ENCODE measurements at places on chromosomes 5 and 9.

DNA sequence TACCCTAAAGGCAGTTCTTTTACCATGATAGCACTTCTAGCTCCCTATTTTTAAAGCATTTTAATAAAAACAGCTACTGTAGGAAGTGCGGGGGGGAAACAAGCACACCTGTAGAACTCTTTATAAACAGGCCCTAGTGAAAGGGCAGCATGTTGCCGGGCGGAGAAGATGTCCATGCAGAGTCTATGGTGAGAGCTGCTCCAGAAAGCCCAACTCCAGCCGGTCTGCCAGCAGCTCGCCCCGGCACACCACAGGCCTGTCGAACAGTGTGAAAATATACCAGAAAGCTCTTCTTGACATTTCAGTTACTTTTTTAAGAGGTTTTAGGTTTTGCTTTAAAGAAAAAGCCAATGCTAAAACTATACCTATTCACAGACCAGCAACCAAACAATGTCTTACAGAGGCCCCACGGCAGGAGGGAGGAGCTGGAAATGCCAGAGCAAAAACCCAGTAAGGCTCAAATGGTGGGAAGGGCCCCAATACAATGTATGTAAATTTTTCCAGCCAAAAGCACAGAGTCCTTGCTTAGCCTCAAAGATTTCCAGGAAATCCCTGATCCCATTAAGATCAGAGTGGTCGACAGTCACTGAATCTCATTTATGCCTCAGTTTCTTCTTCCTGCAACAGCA, 121.2 kb downstream of the SAXO1 start:
- no peak for DNase-seq

DNA sequence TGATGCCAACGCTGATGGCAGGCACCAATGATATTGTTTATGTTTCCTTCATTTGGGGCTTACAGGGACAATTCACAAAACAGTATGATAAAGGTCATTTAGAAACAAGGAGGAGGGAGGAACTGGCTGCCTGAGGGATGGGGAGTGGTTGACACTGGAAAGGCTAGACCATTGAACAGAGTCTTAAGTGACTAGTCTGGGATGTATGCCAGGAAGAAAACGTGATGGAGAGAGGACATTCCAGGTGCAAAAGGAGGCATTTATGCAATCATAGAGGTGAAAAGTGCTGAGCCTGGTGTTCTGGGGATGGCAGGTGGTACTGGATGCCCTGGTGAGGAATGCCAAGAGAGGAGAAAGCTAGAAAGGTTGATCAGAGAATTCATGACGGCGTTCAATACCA, 153.4 kb downstream of the ZNF462 start:
- no peak for DNase-seq

DNA sequence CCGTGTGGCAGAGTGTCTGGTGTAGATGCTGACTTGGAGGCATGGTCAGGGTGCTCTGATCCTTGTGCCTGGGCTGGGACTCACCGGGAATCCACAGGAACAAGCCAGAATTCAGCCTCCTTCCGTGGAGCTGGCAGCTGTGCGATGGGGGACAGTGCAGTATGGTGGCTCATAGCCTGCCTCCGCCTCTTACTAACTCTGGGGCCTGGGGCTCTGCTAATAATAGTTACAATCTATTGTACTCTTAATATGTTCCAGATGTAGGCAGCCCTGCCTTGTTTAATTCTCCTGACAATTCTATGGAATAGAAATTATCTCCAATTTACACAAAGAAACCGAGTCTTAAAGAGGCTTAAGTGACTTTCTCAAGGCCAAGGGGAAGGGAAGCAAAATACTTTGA, 77.6 kb downstream of the PCDH1 start:
- DNase-seq = no peak

DNA sequence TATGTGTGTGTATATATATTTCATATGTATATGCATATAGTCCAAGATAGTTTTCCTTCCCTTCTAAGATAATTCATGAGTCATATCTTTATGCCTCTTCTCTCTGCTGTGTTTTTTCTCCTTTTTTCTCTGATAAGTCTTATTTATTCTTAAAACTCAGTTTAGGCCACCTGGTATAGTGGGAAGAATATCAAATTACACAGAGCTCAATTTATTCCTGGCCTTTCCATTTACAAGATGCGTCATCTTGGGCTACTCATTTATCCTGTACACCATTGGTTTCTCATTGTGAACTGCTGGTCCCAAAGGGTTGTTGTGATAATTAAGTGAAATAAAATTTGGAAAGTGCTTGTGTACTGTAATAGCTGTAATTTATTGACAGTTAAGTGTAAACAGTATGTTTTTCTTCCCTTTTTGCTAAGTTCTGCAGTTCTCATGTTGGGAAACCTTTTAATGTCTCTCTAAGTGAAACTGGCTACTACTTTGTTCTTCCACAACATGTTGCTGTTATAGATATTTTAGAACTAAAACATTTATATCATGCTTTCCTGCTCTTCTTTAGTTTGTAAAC, 19.4 kb downstream of the CCDC171 start:
- DNase-seq = no peak

DNA sequence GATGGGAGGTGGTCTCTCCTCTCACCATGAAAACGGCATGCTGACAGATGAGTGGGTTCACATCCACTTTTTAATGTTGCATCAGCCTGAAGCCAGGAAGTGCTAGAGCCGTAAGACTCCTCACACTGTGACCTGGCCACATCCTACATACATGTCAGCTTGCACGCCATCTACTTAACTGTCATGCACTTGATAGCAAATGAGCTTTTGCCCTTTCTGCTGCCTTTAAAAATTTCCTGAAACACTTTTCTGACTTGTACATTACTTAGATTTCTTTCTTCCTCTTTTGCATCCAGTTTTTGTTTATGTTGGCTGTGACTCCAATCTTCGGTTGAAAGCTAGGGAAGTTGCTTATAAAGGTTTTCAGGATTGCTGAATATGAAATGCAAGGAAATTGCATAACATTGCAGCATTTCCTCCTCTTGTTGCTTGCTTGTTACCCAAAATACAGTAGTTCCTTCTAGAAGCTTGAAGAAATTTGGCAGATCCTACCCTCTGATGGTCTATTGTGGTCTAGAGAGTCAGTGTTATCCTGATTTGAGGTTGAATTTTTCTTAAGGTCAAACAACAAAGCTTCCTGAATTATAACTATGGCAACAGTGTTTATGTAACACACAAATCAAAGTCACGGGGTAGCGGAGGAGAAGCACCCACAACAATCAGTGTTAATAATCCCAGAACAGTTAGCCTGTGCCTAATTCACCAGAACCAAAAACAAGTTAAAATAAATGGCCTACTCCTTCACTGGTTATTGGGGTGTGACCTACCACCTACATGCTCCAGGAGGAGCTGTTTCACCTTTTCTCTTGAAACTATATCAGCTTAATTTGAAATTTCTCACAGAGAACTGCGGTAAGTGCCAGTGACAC, 232.5 kb downstream of the ARHGAP26 start:
- no peak for DNase-seq

GRCh38 chr5:94788527-94788926, 170.1 kb downstream of the SLF1 start:
- DNase-seq = no peak

- no peak for DNase-seq
Observed at GRCh38 chr5:139658501-139658927, 10.4 kb downstream of the CXXC5 start.

DNA sequence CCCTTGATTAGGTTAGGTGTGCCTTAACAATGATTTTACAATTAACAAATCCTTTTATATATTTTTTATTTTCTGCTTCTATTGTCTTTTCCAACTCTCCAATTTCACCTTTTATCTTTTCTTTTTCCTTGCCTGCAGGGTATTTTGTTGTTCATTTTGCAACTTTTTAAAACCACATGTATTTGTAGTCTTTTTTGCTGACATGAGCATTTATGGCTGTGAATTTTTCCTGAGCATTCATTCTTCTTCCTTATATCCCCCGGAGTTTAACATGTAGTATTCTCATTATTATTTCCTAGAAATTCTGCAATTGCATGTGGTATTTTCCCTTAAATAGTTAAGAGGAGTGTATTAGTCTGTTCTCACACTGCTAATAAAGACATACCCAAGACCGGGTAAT, 41.6 kb downstream of the FAM81B start:
- no peak for DNase-seq

- DNase-seq = no peak
Observed at GRCh38 chr5:61817472-61818326, 485.6 kb downstream of the ZSWIM6 start.

DNA sequence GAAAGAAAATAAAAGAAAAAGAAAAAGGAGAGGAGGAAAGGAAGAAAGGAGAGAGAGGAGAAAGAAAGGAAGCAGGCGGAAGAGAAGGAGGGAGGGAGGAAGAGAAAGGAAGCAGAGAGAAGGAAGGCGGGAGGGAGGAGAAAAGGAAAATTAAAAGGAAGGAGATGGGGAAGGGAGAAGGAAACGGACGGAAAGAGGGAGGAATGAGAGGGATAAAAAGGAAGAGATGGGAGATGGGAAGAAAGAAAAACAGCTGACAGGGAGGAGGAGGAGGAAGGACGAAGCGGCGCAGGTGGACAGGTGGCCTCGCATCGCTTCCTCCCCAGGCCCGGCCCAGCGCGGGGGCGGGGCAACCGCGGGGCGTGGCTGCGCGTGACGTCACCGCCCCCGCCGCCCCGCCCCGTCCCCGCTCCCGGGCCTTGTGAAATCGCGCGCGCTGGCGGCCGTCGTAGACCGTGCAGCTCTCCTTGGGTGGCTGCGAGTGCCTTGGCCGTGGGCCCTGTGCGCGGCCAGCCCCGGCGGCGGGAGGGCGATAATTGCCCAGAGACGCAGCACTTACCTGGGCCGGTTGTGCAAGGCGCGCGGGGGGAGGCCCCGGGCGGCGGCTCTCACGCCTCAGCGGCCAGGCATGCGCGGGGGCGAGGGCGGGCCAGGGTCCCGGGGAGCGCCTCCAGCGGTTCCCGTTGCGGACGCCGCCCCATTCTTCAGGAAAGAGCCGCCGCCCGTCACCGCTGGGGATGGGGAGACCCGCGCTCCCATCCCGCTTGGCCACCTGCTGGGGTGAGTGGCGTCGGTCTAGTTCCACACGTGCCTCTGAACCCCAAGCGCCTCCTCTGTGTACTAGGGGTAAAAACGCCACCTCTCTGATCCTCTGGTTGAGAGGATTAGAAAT, 49.6 kb upstream of the FOXE1 start:
- peak; percentile 68 for DNase-seq

DNA sequence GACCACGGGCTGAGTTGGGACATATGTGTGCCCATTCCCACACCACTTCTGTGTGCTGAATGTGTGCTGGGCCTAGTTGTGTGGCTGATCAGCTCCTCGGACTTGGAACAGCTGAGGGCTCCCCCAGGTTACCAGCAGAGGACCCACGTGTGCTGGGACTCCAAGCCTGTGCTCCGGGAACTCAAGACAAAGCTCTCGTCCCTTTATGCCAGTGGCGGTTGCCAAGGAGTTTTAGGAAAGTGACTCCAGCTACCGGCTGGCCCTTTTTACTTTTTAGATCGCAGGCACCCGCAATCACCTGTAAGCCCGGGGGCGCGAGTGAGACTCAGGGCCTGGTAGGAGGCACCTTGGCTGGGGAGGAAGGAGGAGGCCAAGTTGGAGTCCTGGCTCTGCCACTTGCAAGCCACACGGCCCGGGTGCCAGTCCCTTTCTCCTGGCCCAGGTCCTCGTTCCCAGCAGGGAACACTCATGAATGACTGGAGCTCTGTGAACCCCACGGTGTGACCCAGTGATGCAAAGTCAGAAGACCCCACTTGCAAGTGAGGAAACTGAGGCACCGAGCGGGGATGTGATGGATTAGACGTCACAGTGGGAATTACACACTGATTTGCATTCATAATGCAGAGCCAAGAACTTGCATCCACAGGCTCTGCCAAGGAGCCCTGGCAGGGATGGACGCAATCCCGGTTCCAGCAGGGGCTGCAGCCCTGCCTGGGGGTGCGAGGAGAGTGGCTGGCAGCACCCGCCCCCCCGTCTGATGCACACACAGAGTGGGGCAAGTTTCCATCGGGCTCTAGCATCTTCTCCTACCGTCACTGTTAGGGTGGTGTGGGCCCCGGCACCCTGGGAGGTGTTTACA, 26.9 kb downstream of the CRB2 start:
- no peak for DNase-seq

- DNase-seq = no peak
Observed at GRCh38 chr5:13662626-13663025, 281.9 kb downstream of the DNAH5 start.

GRCh38 chr5:61801174-61801573, 469.1 kb downstream of the ZSWIM6 start:
- DNase-seq = no peak

- DNase-seq = no peak
Observed at GRCh38 chr9:70259512-70259802, 679 bp downstream of the SMC5 start.

DNA sequence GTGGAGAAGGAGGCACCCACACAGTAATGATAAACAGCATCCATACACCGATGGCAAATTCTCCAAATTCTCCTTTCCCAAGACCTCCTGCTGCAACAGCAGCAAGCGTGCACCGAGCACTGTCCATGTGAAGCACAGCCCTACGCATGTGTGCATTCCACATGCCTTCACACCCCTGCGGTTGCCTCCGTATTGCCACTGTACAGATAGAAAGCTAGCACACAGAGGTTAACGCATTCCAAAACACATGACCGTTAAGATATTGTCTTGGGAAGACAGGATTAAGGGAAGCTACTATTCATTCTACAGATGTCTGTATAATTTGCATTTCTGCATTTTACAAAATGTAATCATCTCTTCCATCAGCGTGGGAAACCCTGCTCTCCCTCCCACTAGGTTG, 6.6 kb downstream of the FLT4 start:
- no peak for DNase-seq

DNA sequence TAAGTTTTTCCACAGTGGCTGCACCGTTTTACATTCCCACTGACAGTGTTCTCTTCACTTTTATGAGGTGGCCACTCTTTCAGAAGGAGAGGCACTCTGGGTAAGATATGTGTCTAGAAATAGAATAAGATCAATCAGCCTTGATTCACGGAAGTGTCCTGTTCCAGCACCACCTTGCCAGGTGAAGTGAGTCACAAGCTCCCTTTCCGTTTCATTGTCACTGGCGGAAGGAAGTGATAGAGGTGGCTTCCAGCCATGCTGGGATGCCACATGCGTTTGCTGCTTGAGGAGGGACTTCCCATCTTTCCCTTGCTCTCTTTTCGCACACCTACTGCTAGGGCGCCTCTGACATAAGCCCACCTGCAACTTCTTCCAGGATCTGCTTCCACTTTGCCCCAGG, 217.1 kb downstream of the PIK3R1 start:
- no peak for DNase-seq

DNA sequence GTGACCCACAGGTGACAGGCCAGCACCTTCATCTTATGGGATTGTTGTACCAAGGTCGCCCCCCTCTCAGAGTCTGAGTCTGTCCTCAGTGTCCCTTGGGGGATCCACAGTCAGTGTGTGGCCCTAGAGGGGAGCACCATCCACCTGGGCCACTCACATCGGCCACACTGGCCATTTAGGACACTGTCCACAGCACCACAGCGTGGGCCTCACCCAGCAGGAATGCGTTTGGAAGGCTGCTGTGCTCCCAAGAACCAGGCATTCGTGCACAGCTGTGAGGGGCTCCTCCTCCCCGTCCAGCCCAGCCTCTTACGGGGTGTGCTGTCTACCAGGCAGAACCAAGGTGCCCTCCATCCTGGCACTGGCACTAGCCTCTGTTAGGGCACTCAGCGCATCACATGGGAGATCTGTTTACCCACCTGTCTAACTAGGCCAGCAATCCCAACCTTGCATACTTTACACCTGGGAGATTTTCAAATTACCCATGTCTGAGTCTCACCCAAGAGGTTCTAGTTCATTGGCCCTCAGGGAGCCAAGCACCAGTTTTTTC, 24.5 kb upstream of the UBE2QL1 start:
- no peak for DNase-seq

GRCh38 chr5:136295914-136296313, 69.4 kb downstream of the TRPC7 start:
- DNase-seq = no peak
